ENCODE measurements at places on chromosomes 7 and 10.

GRCh38 chr7:36191292-36191920 lies 38.4 kb downstream of the EEPD1 start:
- no peak for DNase-seq

DNA sequence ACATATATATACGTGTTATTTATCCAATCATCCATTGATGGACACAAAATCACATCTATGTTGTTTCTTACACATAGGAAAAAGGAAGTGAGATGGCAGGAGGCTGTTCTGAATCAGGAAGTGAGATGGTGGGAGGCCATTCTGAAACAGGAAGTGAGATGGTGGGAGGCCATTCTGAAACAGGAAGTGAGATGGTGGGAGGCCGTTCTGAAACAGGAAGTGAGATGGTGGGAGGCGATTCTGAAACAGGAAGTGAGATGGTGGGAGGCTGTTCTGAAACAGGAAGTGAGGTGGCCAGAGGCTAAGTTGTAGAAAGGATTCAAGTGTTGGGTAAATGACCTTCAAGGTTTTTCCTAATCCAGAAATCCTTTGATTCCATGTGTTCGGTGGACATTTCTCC lies 921.5 kb downstream of the TYW1 start:
- DNase-seq, result peak; percentile 22

GRCh38 chr10:86317949-86318725 lies 48.5 kb downstream of the GRID1 start:
- DNase-seq, result no peak

DNA sequence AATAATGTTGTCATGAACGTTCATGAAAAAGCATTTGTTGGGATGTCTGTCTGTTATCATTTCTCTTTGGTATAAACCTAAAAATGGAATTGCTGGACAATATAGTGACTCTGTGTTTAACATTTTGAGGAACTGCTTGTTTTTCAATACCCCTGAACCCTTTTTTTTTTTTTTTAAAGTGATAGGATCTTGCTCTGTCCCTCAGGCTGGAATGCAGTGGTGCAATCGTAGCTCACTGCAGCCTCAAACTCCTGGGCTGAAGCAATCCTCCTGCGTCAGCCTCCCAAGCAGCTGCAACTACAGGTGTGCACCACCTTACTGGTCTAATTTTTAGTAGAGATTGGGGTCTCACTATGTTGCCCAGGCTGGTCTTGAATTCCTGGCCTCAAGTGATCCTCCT lies 15.1 kb upstream of the LMTK2 start:
- DNase-seq, result no peak

GRCh38 chr7:107690611-107691010 lies 30.0 kb downstream of the SLC26A4 start:
- no peak for DNase-seq

DNA sequence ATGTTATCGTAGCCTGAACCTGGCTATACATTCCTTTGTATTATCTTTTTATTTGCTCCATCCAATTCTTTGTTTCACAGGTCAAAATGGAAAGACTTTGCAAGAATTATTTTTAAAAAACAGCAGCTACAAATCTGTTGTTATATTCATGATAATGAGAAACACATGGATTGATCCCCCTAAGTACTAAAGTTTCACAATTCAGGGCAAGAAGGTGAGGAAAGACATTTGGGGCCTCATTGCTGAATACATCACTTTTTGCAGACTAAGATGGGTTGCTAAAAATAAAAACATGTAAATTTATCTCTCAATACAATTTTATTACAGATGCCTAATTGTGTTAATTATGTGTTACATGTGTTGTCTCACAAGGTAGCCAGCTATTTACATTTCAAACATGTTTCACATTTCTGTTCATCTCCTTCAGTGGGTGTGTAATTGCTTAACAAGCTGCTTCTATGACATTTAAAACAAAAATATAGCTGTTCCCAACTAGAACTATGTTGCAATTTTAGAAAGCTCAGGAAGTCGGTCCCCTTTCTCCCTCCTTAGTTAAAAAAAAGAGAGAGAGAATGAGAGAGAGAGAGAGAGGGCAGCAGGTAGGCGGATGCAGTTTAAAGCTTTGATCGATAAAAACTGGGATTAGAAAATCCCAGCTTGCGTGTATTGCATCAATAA lies 606.3 kb upstream of the FZD8 start:
- DNase-seq, result no peak

- DNase-seq, result no peak
Observed at GRCh38 chr7:143892527-143893300, 9.3 kb downstream of the TCAF1 start.

DNA sequence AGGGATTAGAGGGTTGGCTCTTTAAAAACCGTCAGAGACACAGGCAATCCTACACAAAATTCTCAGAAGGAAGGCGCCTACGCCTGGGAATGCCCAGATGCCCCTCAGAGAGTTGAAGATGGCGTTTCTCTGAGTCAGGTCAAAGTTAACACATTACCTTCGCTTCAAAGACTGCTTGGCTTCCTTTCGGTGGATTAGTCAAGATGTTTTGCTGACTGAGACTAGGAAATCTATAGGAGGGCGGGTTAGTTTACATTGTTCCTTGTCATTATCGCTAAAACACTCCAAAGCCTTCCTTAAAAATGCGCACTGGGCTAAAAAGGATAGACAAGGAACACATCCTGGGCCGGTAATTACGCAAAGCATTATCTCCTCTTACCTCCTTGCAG lies 995 bp upstream of the CFTR start:
- DNase-seq, result no peak

GRCh38 chr7:117101026-117101425 lies 147.7 kb downstream of the ST7 start:
- DNase-seq, result no peak

GRCh38 chr10:132820056-132820455 lies 34.1 kb upstream of the NKX6-2 start:
- no peak for DNase-seq

GRCh38 chr10:22250897-22251660 lies 33.3 kb upstream of the EBLN1 start:
- DNase-seq, result no peak

DNA sequence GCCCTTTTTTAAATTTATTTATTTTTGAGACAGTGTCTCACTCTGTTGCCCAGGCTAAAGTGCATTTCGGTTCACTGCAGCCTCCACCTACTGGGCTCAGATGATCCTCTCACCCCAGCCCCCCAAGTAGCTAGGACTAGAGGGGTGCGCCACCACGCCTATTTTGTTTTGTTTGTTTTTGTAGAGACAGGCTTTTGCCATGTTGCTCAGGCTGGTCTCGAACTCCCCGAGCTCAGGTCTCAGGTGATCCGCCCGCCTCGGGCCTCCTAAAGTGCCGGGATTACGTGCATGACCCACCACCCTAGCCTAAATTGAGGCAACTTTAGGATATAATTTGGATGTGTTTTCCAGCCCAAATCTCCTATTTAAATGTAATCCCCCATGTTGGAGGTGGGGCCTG lies 805 bp downstream of the ZNF736 start:
- DNase-seq, result no peak

DNA sequence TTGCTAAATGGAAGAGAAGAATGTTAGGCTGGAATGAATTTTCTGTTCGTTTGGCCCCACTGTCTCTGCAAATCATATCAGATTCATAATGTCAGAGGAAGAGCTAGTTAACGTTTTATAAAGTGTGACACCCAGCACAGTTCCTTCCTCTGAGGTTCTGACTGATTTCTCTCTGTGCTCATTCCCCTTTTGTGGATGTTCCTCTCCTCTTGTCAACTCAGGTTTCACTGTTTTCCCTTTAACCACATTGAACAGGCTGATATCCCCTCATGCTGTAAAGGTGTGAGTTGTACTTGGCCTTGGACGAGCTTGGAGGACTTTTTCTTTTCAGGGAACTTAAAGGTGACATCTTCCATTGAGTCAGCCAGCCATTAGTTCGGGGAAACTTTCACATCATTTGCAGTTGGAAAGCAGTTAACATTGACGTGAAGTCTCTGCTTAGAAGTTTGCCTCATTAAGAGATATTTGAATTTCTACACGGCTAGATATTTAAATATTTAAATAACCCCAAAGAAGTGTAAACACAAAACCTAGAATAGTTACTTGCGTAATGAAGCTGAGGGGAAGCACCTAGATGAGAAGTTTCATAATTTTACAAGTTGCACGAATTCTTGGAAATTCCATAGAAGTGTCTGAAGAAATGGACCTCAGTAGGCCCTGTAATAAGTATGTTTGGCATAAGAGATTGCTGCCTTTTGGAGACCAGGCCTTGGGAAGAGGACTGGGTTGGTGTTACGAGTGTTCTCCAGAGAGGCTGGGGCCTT lies 101.5 kb upstream of the EGR2 start:
- DNase-seq, result no peak

- no peak for DNase-seq
Observed at GRCh38 chr7:28292834-28293526, 112.4 kb upstream of the JAZF1 start.

DNA sequence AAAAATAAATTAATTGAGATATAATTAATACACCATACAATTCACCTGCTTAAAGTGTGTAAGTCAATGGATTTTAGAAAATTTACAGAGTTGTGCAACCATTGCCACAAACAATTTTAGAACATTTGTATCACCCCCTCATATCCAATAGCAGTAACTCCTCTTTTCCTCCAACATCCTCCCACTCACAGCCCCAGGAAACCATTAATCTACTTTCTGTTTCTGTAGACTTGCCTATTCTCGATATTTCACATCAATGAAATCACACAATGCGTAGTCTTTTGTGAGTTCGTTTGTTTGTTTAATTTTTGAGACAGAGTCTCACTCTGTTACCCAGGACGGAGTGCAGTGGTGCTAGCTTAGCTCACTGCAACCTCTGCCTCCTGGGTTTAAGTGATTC lies 13.7 kb upstream of the HERC4 start:
- no peak for DNase-seq

DNA sequence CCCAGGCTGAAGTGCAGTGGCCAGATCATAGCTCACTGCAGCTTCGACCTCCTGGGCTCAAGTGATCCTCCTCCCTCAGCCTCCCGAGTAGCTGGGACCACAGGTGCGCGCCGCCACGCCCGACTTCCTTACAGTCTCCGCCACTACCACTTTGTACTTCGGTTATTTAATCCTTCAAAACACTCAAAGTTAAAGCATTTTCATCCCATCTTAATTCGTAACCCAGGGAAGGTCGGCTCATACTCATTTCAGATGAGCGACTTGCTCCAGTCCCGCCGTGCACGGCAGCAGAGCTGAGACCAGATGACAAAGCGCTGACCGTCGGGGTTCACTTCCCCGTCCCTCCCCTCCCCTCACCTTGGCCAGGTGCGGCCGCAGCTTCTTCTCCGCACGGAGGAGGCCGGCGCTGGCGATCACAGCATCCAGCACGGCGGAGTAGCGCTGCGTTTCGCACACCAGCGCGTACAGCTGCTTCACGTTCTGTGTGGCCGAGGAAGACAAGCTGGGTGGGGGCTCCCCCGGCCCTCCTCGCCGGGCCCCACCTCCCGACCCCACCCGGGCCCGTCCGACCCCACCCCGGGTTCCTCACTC lies 457 bp downstream of the NSUN5 start:
- no peak for DNase-seq

DNA sequence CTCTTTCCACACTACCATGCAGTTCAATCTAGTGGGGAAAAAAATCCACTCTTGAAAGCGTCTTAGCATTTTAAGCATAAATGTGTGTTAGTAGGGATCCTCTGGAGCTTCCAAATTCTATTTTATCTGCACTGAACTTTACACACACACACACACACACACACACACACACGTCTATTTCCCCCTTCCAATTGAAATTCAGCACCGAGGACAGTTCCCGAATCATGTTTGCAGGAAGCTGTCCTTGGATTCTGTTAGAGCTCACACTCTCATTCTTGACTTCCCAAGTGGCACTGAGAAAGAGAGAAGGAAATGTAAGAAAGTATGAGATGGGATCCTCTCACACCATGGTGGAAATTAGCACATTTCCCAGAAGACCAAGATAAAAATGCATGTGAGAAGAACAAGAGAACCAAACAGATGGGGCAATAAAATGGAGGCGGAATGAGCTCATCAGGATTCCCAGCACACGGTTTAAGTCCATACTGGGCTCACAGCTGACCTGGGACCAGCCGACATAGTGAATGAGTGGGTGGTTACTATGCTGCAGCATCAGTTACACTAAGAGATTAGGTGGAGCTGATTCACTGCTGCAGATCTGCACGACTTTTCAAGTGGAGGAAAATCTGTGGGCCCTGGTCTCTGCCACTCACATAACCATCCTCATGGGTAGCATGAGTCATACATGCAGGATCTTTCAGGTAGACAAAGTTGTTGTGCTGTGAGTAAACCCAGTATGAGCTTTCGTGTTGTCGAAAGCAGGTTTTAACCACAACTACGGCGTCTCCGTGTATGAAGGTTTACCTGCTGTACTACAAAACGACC lies 3.3 kb upstream of the NPTX2 start:
- DNase-seq, result no peak

DNA sequence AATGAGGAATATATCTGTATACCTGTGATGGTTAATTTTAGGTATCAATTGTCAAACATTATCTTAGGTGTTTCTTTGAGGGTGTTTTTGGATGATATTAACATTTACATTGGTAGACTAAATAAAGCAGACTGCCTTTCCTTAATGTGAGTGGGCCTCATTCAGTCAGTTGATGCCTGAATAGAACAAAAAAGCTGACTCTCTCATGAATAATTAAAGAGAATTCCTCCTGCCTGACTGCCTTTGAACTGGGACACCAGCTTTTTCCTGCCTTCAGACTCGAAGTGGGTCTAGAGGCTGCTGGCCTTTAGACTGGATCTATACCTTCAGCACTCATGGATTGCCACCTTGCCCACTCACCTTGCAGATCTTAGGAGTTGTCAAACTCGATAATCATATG lies 117.9 kb upstream of the TMEM168 start:
- no peak for DNase-seq

GRCh38 chr7:69504733-69505420 lies 93.4 kb upstream of the AUTS2 start:
- no peak for DNase-seq

- no peak for DNase-seq
Observed at GRCh38 chr7:156041398-156041797, 229.1 kb upstream of the SHH start.

DNA sequence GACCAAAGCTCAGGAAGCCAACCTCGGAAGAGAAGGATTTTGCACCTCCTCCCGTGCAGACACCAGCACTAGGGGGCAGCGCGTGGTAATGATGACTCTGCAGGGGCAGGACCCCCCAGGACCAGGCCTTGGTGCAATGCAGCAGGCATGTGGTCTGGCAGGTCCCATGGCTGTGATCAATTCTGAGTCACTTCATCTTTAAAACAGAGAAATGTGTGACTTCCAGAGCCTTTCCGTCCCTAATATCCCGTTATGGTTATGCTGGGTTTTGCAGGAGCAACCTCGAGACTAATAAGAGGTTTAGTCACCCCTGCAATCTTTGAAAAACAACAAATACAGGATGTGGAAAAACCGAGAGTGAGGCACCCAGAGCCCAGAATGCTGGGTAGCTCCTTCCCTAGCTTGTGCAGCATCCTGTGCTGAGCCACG lies 30.2 kb upstream of the GJD4 start:
- no peak for DNase-seq

DNA sequence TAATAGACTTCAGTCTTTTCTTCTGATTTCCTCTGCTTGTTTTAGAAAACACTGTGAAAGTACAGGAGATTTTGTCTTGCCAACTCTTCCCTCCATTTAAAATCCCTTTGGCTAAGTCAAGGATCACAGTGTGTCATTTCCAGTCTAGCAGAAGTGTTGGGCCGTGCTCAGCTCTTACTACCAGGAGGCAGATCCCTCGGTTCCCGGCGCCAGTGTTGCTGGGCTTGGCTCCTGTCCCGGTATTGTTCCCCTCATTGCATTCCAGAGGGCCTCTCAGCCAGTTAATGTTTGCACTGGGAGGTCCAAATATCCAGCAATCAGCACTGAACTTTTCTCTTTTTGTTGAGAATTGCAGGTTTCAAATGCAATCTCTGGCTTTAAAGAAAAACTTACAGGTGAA lies 612.1 kb upstream of the MGMT start:
- no peak for DNase-seq

GRCh38 chr10:19952224-19953010 lies 136.2 kb downstream of the PLXDC2 start:
- DNase-seq, result no peak

Data from CD4-positive, alpha-beta T cell treated with Interleukin-15 for 1 hour (primary cell).